ENCODE measurements at places on chromosomes 1 and 21.
A peak's percentile ranks its signal among the peaks of the same experiment; 100 is the strongest.

DNA sequence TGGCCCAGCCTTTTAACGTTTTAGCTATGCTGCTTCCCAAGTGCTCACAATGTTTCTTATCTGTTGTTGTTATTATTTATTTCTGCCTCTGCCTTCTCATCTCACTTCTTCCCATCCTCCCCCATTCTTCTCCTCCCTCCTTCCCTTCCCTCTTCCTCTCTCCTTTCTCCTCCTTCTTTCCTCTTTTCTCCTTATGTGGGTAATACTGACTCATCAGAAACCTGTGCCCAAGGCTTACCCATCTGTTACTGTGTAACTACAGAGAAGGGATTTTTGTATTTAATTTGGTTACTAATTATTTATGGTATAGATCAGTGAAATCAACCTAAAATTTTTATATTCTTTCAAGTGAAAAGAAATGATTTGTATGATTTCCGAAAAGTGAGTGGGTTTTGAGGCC lies 120.3 kb downstream of the KCNK2 start:
- no peak for DNase-seq

DNA sequence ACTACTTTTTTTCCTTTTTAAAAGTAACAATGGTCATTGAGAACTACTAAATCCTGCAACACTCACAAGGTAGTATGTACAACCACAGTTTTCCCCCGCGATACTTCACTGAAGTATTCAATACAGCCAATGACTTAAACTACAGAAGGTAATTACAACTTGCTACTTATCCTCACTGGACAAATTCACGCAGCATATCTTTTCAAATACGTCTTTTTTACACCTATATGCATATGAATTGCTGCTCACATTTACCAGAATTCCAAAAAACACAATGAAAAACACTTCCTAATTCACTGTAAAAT lies 12.4 kb downstream of the NRIP1 start:
- no peak for DNase-seq

DNA sequence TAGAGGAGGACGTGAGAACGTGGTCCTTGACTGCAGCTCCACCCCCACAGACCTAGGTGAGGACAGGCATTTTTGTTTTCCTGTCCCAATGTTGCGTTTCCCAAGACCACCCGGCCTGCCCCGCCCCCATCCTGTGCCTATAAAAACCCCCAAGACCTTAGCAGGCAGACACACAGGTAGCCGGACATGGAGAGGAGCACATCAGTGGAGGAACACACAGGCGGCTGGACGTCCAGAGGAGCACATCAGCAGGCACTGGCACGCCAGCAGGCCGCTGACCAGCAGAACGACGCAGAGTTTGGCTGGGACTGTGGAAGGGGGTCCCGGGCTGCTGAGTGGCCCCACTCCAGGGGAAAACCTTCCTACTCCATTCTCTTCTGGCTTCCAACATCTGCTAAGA lies 12.7 kb upstream of the HMGCL start:
- DNase-seq, result no peak

- DNase-seq, result no peak
Measured at GRCh38 chr1:118291661-118292060, 106.6 kb upstream of the SPAG17 start.

DNA sequence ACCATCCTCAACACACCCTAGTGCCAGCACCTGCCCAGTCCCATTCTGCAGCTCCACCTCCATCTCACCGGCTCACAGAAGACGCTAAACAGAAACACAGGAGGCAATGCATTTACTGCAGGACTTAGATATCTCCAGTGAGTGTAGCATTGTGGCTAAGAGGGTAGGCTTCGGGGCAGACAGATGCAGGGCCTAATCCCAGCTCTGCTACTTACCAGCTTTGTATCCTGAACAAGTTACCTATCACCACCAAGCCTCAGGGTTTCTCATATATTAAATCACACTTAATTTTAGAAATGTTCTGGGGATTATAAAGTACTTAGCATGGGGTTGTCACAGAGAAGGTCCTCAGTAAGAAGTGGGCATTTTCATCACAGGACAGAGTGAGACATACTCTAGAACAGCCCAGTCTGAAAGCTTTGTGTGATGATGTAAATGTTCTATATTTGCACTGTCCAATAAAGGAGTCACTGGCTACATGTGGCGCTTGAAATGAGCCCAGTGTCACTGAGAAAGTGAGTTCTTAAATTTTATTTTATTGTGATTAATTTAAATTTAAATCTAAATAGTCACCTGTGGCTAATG lies 149.3 kb upstream of the C8B start:
- DNase-seq, result no peak

- no peak for DNase-seq
Measured at GRCh38 chr1:117638759-117639158, 32.9 kb downstream of the TENT5C start.

DNA sequence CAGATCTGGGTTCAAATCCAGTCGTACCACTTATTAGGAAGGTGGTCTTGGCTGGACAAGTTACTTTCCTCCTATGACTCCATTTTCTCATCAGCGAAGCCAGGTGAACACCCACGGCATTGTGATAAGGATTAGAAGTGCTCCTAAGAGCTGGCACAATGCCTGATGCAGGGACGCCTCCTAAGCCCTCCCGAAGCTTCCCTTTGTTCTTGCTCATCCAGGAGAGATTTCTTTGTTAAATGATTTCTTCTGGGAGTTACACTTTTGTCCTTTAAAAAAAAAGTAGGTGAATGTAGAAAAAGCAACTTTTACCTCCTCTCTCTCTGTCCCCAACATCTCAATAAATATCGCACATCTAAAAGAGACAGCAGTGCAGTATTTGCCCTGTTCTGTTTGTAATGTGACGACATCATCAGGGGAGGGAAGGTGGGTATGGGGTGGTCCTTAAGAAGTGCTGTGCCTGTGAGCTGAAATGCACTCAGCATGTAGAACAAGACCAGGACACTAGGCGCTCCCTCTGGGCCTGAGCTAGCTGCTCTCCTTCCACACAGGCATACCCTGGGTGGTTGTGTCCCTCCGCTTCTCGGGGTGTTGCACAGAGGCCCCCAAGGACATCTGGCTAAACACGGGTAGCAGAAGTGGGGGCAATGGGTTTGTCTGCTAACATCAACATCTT lies 43.9 kb downstream of the SUSD4 start:
- DNase-seq, result no peak

DNA sequence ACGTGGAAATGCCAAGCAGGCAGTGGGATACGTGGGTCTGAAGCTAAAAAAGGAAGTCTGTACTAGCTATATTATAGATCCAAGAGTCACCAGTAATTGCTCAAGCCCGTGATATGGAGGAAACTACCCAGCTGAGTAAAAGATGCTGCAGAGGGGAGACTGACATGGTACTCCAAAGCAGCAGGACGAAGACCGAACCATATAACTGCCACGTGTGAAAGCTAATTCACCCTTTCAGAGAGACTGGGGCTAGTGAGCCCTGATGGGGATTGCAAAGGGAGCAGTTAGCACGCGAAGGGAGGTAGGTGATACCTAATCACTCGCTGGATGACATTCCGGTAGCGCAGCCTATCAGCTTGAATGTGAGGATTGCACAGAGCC lies 316 bp downstream of the AP4B1 start:
- DNase-seq, result no peak

GRCh38 chr1:44220755-44221154 lies 7.5 kb downstream of the DMAP1 start:
- no peak for DNase-seq

DNA sequence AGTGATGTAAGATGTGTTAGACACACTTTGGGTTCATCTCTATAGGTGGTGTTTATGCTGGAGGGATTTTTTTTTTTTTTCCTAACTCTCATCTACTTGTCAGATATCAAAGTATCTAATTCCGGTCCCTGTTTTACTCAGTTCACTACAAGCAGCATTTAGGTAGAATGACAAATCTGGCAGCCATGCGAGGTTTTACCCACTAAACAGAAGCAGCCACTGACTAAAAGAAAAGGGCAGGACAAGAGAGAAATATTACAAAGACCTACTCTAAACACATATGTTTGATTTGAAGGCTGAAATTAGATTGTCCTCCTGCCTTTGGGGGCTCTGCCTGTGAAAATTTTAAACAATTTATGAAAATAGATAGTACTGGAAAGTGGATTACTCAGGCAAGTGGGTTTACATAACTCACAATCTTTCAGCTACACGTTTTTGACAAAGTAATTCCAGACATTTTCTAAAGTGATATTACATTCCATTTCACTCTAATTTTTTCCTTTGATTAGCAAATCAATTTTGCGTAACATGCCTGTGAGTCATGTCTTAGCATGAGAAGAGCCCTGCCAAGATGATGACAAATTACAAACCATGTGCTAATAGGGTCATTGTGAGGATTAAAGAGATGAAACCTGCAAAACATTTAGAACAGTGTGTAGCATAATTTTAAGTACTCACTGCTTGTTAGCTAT lies 172.6 kb downstream of the PLA2G4A start:
- peak; percentile 61 for DNase-seq

DNA sequence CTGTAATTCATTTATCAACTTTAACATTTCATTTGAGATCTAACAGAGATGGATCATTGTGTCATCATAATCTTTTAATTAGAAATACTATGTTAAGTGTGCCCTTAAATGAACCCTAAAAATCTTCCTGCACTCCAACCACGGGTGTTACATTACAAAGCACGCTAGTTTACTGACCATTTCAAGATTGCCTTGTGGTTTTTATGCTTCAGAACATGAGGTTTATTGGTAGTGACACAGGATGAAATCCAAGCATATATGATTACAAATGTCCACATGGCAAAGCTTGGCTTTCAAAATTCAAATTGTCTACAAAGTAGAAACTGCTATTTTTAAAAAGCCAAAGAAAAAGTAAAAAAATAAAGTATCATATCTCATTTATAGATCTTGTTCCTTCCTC lies 190.4 kb upstream of the USP25 start:
- no peak for DNase-seq

GRCh38 chr1:230142608-230143210 lies 75.7 kb downstream of the GALNT2 start:
- no peak for DNase-seq

DNA sequence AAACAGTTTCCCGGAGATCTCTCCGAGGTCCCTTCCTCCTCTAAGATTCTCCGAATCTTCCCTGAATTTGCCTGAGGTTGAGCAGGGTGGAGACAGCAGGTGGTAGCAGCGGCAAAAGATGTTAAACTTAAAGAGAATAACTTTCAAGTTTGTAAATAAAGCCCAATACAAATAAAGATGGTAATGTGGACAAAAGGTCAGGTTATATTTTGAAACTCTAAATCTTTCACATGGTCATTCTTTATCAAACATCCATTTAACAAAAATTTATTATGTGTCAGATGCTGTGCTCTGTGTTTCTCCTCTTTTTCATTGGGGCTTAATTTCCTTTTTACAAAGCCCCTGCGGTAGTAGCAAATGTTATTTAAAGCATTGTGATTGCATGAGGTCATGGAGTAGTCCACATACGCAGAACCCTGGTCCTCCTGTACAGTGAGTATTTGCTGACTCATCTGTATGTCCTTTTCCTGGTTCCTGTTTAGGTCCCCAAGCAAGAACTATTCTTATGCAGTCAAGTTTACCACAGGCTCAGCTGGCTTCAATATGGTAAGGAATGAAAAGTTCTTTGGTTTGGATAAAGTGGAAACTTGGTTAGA lies 119.2 kb downstream of the ITSN1 start:
- peak; percentile 98 for DNase-seq

DNA sequence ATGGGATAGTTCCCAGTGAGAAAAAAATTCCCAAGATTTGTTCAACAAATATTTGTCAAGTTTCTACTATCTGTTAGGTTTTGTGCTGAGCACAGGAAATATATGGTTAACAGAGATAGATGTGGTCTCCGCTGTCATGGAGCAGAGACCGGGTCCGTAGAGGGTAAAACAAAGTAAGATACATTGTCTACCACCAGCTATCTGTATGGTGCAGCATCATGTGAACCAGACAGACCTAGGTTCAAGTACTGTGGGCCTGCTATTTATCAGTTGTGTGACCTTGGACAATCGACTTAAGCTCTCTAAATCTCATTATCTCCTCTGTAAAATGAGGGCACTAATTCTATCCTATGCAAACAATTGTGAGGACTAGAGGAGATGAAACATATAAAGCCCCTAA lies 109.8 kb downstream of the DUSP10 start:
- no peak for DNase-seq

- DNase-seq, result no peak
Measured at GRCh38 chr21:46610018-46610701, 5.3 kb upstream of the S100B start.

GRCh38 chr1:188023206-188023605 lies 1194.5 kb downstream of the PLA2G4A start:
- no peak for DNase-seq

- no peak for DNase-seq
Measured at GRCh38 chr1:91833946-91834345, 52.0 kb downstream of the TGFBR3 start.

GRCh38 chr1:28516518-28516956 lies 10.7 kb downstream of the RCC1 start:
- DNase-seq, result no peak

DNA sequence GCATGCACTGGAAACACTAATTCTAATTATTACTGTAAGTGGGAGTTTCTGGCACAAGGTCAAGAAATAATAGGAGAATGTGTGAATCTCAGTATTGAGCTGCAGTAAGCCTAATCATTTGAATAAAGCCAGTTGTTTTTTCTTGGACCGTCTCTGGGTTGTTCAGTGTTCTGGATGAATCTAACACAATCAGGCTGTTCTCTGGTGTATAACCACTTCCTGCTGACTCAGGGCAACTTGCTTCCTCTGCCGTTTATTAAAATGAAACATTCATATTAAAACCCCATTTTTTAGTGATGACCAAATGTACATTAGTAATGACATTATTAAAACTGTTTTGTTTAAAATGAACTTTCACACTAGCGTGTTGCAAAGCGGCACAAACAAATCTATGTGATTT lies 273.1 kb upstream of the SNX7 start:
- peak; percentile 34 for DNase-seq

DNA sequence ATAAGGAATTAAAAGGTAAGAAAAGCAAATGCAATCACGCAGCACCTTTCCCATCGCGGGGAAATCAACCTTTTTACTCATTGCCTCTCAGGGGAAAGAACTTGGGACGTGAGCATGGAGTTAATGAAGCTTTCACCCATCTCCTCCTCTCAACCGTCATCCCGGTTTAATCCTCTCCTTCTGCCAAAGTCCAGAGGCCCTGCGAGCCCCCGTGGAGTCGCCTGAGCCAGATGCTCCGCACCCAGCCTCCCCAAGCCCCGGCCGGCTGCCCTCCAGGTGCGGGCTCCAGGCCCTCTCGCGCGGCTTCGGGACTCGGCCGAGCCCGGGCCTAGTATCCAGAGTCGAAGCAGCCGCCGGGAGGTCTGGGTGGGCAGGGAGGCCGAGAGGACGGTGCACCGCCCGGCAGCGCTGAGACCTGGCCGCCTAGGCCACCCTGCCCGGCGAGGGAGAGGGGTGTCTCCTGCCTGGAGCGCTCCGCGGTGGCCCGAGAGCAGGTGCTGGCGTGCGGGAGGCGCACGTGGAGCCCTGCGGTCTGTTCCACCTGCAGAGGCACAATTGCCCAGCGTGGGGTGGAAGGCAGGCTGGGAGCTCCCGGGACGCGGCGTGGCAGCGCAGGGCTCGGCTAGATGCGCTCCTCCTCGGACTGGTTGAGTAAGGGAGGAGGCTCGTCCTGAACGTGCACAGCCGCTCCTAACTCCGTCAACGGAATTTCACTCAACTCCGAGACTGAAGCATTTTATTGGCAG lies 218.5 kb downstream of the SDCCAG8 start:
- DNase-seq, result no peak

All from BJ (cell line).